ENCODE measurements at places on chromosomes 4 and X.

- DNase-seq: no peak
Observed at GRCh38 chr4:188430384-188430783, 291.1 kb downstream of the TRIML1 start.

GRCh38 chr4:132910229-132910748 lies 238.8 kb upstream of the PCDH10 start:
- DNase-seq: no peak

- DNase-seq: no peak
Observed at GRCh38 chr4:6446130-6446482, 26.3 kb downstream of the PPP2R2C start.

GRCh38 chr4:76749355-76749754 lies 148.6 kb downstream of the SOWAHB start:
- DNase-seq: no peak

DNA sequence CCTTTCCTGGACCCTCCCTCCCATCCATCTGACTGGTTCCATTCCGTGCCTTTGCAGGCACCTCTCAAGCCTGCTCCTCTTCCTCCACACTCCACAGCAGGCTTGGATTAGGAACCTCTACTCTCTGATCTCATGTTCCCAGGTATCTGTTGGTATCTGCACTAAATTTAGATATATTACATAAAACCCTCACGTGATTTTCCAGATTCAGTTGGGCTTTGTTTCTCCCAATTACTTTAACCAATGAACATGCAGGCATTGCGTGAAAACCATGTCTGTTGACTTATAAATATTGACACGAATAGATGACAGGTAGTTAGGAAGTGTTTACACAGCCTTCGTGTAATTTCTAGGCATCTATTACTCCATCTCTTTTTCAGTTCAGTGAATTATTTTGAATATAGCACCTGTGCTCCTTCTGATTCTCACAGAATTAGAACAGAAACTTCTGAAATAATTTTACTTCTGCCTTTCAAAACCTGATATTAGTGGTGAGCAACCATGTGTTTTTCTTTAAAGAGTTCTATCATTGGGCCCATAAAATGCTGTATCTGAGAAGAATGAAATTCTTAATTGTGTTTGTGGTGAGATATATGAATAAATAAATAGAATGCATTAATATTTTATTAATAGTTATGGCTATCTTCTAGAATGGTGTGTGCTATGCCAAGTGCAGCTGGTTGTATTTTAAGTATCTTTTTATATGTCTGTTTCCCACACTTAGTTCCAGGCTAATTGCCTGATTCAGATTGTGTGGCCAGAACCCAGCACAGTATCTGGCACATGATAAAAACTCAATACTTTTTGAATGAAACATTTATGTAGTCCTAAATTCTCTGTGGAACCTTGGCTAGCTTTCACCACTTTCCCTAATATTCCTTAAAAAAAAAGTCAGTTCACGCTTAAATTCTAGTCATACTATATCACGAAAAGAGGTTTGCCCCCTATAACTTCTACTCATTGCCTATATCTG lies 304.8 kb downstream of the QDPR start:
- DNase-seq: peak; percentile 28

- DNase-seq: no peak
Observed at GRCh38 chr4:98528882-98529281, 129.5 kb downstream of the TSPAN5 start.

DNA sequence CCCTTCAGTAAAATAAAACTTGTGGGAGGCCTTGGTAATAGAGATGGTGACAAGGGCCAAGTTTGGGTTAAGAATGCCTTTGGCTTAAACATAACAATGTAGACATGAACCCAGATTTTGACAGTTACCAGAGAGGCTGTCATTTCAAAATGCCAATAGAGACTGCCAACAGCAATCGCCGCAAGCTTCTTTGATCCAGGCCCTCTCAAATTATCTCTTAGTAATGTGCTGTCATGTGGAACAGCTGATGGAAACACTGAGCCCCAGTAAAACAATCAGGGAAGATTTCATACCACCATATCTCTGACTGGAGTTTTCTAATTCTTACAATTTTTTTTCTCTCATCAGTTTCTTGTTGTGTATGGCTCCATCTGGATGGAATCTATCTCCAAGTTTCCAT lies 80.5 kb downstream of the ZNF330 start:
- DNase-seq: no peak

- DNase-seq: no peak
Observed at GRCh38 chr4:148159793-148160192, 282.4 kb downstream of the NR3C2 start.

DNA sequence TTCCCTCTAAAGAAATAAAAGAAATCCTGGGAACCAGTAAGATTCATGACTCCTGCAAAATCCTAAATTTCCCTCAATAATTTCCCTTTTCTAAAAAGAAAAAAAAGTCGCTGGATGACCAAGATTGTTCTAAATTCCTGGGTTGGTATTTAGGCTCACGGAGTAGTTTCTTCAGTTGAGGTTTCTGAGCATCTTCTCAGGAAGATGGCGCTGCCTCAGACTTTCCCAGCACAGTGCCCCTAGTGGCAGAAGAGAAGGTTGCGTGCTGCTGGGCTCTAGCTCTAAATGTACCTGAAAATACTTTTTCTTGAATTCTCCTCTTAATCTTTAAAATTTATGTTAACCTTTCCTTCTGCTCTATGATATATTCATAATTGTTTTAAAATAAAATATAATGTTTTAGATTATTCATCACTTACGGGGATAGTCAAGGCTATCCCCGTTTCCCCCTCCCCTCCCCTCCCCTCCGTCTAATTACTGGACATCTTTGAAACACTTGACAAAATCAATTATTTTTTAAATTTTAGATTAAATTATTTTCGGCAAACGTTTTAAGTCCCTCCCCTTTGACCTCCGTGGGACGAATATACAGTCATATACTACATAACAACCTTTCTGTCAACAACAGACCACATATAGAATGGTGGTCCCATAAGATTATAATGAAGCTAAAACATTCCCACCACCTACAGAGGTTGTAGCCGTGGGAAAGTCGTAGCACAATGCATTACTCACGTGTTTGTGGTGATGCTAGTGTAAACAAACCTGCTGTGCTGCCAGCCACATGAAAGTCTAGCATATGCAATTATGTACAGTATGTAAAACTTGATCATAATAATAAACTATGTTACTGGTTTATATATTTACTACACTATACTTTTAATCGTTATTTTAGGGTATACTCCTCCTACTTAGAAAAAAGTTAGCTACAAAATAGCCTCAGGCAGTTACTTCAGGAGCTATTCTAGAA lies 41.0 kb upstream of the GATB start:
- DNase-seq: no peak

- no peak for DNase-seq
Observed at GRCh38 chrX:35150052-35150451, 207.5 kb downstream of the FAM47B start.

DNA sequence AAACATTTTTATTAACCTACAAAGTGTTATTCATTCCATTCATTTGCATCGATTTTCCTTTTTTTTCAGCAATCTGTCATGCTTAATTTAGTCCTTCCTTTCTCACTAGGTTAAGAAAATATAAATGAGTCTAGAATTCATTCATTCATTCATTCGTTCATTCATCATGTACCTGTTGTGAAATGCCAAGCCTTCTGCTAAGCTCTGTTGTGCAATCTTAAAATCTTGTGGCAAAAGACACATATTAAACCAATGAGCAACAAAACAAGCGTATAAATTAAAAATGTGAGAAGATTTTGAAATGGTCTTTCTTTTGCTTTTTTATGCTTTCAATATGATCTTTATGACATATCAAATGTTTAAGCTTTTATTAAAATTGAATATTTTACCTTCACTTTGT lies 88.6 kb upstream of the MAD2L1 start:
- DNase-seq: no peak

- DNase-seq: no peak
Observed at GRCh38 chr4:8316911-8317351, 47.4 kb downstream of the HTRA3 start.

GRCh38 chr4:55125087-55125721 lies at the start of gene KDR:
TSS of gene KDR (minus strand) at chr4:55125595. CDS start at chr4:55125293, 302 bp downstream.
- DNase-seq: no peak

DNA sequence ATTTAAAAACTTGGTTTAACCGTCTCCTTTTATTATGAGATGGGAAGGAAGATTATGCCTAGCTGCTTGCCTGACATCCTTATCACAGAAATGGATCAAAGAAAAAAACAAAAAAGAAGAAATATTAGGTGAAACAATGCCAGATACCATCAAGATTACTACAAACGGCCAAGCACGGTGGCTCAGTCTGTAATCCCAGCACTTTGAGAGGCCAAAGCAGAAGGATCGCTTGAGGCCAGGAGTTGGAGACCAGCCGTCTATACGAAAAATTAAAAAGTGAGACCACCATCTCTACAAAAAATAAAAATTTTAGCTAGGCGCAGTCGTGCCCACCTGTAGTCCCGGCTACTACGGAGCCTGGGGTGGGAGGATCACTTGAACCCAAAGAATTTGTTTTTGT lies 2.3 kb downstream of the FRYL start:
- DNase-seq: no peak

DNA sequence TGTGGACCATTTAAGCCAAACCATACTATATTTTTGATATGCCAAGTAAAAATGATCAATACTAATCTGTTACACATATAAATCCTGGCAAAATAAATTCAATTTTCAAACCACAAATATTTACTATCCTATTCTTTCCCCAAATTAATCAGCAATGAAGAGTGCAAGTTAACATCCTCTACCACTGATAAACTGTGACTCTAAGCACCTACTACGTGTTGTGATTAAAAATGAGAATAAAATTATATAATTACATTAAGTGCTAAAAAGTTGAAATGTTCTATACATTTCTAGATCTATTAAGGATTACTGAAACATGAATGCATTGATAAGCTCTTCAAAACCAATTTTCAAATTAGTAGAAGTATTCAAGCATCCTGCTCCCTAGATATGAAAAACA lies 3.4 kb downstream of the KLHL15 start:
- no peak for DNase-seq

- DNase-seq: no peak
Observed at GRCh38 chrX:2665387-2666304, 25.4 kb upstream of the CD99 start.

GRCh38 chrX:13005661-13006473 lies 31.0 kb downstream of the TMSB4X start:
- DNase-seq: no peak

DNA sequence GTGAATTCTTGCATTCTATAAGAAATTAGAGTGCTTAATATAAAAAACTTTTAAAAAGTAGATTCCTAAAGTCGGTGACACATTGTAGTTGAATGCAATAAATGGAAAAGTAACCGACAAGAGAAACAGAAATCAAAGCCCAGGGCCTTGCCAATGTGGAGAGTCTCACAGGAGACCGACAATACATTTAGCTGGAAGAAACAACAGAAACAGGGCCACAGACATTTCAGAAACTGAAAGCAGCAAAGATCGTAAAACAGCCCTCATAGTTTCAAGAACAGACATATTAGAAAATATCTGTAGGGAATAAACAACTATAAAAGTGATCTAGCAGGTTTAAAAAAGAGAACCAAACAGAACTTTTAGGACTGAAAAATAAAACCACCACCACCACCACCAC lies 49.5 kb downstream of the STAP1 start:
- DNase-seq: no peak

DNA sequence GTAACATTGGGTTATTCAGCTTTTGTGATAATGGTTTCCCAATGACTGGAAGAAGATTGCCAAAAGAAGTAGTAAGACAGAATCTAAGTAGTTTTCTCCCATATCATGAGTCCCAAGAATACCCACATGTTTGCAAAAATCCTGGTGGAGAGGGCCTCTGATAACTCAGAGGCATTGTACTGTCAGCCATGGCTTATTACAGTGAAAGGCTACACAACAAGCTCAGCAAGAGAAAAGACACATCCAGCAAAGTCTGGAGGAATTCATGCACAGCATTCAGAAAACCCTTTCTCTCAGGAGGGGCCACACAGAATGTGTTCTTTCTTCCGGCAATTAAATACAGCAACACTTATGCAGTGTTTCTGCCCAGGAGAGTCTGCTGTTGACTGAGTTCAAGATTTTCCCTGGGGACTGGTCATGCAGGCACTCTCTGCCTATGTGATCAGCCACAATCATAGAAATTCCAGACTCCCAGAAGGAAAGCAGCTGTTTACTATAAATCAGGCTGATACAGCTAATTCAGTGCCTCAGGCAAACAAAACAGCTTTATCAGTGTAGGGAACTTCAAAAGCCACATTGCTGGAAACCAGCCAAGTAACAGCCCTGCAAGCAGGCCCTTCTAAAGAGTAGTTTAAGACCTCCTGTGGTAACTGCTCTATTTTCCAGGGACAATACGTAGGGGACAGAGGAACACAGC lies 937.1 kb downstream of the CCSER1 start:
- DNase-seq: no peak

DNA sequence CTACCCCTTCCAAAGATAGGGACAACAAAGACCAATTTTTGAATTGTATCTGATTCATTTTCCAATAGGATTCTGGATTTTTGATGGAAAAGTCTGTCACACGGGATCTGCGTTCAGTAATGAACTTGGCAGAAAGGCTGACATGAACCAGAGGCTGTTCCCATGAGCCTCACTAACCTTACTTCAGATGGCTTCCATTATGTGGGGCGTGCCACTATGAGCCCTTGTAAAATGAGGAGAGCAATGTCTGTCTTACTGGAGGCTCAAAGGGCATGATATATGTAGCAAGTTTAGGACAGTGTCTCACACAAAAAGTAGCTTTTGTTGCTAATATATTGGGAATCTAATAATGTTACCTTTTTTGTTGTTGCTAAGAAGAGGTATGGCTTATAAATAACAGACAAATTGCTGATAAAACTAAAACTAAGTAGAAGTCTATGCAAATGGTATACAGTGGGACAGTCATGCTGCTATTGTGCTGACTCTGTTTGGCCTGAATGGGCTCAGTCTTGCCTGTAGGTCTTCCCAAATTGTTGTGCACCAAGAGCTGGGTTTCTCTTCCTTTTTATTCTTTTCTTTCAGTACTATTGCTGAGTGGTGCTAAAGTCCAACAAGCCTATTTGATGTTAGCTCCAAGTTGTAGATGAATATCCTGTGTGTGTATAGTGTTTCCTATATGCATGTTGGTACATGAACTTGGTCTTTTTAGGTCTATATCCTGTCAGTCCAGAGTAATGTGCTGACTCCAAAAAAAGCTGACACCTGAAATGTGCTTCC lies 132.1 kb downstream of the SPRY1 start:
- DNase-seq: no peak

DNA sequence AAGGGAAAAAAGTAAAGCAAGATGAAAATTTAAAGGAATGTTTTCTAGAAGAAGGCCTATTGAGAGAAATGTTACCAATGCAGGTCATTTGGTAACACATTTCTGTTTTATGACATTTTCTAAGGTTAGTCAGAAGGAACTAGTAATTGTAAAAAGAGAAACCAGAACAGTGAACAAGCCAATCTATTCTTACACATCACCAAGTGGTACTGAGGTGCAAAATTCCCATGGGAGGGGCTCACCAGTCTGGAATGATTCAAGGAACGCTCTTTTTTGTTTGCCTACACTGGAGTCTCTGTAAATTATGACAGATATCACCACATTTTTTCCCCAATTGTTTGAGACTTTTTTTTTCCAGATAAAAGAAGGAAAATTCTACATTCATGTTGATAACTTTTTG lies 404.7 kb upstream of the CNKSR2 start:
- no peak for DNase-seq

GRCh38 chr4:184147858-184148737 lies 69.6 kb downstream of the ENPP6 start:
- no peak for DNase-seq
